D341Med (cell line): ENCODE measurements at places on chromosomes 5 and 9.

DNA sequence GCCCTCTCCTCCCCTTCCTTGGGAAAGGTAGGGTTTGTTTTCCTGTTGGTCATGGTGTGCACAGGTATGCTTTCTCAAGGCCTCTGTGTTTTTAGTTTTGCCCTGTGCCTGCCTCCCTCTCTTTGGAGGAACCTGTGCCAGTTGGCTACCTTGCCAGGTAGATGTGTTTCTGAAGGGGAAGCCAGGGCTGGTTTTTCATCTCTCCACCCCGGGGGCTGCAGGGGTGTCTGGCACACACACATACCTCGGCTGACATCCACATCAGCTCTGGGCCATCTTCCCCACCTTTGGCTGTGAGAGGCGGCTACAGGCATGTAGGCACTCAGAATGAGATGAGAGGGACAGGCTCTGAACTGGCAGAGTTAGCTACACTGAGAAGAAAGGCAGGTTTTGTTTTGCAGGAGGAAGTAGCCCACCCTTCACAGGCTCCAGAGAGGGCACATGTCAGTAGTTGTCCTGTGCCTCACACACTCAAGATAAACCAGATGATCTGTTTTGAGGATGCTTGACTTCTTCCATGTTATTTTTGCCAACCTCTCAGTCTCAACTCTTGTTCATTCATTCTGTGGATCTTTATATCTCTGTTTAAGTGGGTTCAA, 9.7 kb downstream of the RGMB start:
- DNase-seq: no peak

DNA sequence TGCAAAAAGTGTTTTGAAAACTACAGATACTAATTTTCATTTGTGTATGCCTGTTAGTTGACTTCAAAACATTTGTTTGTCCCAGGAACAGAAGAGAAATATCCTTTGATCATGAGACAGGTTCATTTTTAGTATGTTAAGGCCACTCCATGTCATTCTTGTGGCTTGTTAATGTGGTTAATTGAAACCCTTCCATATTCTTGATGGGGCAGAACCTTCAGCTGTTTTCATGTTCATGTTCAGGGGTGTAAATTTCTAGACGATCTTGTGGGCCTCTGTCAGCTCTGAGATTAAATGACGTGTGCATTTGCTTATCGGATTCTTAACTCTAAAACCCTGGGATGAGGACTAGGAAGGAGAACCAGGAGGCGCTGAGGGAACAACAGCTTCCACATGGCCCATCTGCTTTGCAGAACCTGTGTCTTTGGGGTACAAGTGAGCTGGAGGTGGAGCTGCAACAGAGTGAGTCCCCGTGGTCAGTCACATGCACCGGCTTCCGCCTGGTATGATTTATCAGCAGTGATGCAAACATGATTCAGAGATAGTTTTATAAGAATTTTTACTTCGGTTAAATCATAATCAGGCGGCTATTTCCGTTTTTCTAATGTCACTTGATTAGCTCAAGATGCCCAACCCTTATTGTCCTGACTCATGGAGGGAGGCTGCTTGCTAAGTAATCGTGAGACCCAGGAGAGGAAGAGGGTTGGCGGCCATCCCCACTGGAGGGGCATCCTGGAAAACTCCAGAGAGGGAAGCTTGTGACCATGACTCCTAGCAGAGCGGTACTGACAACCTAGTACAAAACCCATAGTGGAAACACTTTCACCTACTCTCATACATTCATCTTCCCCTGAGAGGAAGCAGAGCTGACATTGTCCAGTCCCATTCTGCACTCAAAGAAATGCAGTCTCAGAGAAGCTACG, 138.4 kb downstream of the C9orf152 start:
- no peak for DNase-seq

- no peak for DNase-seq
Measured at GRCh38 chr9:35106343-35106730, 3.4 kb upstream of the STOML2 start.

DNA sequence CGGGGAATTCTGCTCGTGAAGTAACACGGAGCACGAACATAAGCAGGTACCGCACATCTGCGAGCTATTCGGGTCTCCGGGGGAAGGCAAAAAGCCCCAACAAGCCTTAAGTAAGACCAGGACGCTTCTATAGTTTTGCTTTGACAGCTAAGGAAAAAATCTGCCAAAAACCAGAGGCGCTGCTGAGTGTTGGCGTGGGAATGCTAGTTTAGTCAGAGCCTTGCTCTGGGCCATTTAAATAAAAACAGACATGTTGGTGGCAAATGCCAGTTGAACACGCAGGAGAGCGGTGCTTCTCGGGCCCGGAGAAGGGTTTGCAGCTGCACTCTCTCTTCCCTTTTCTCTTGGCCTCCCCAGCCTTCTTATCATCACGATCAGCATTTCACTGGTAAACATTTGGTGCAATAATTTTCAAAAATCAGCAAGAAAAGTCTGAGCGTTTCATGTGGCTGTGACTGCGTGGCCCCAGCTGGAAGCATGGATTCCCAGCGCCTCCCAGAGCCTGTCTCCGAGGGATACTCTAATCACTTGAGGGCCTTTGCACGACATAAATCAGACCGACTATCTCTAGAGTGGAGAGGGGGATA, 6.4 kb upstream of the NOTCH1 start:
- DNase-seq: no peak

DNA sequence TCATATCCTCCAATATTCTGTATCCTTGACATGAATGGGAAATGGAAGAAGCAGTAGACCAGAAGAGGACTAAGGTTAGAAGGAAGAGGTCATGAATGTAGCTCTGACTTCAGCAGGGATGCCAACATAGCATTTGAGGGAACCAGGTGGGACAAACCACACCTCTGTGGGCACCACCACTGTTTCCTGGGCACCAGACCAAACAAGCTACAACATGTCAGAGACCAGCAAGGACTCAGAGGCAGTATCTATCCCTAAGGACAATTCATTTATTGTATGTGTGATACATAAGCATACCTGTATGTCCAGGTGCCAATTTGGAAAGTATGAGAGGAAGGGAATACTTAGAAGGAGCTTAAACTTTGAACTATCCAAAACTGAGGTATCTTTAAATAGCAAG, 192.8 kb downstream of the MAN2A1 start:
- no peak for DNase-seq
